ENCODE measurements at places on chromosomes 1 and 21. TPM values are rescaled to one million over a fixed set of nuclear protein-coding genes. Genes with fewer than 3 reads are reported as not detected.

CSTB gene
- 23.6 TPM for total RNA-seq

FBLIM1 gene
- total RNA-seq, result 74.6 TPM

ALDH4A1 gene
- total RNA-seq, result 18.3 TPM

CFHR1 gene
- not detected for total RNA-seq

C4BPA gene
- not detected for total RNA-seq

HS2ST1 gene
- 23.7 TPM for total RNA-seq

All from tracheal epithelial cell (primary cell).